ENCODE measurements at places on chromosomes 1 and 21.

DNA sequence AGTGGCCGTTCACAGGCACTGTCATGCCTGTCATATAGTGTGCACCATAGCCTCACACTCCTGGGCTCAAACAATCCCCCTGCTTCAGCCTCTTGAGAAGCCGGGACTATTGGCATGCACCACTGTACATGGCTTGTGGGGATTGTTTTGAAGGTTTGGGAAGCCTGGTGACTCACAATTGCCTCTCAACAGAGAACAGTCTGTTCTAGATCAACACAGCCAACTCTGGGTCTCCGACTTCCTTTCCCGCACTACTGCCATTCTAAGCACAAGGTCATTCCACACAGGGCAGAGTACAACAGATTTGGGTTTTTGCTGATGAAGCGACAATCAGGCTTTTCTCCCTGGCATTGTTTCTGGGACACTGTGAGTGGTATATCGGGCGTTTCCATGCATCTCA is 15.5 kb upstream of the AHCTF1 start:
- DNase-seq = no peak

GRCh38 chr1:174976436-174977108 is 23.2 kb upstream of the CACYBP start:
- DNase-seq = no peak

- no peak for DNase-seq
These were observed 6.2 kb upstream of the SLAMF1 start for GRCh38 chr1:160652924-160653619.

- DNase-seq = no peak
These were observed 3.2 kb upstream of the MIB2 start for GRCh38 chr1:1612104-1612400.

GRCh38 chr1:16442941-16443340 is 2.4 kb downstream of the NECAP2 start:
- no peak for DNase-seq

GRCh38 chr1:223639331-223639749 is 26.2 kb downstream of the CAPN8 start:
- DNase-seq = no peak

DNA sequence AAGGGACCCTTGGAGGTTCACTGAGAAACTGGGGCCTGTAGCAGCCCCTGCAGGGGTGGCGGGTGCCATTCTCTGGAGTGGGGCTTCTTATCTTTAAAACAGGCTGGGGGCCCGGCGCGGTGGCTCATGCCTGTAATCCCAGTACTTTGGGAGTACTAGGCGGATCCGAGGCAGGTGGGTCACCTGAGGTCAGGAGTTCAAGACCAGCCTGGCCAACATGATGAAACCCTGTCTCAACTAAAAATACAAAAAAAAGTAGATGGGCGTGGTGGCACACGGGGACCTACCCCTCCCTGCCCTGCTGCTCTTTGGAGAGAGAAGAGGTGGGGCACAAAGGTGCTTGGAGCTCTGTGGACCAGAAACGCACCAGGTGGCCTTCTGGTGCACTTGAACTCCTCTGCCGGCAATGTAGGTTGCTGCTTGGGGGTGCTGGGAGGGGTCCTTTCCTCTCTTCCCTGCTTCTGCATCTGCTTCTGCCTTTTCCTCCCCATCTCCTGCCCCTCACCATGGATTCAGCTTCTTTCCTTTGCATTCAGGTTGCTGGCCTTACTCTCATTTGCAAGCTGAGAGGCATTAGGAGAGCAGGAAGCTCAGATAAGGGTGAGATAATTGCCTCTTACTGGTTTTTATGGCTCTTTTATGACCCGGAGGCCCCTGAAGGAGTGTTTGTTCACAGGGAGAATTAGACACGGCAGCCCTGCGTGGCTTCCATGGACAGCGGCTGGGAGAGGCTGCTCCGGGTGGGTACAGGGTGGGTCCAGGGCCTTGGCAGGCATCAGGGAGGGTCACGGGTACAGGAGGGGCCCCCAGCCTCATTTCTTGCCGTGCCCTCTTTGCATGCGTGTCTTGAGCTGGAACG is 57.4 kb downstream of the ARHGEF10L start:
- DNase-seq = no peak

DNA sequence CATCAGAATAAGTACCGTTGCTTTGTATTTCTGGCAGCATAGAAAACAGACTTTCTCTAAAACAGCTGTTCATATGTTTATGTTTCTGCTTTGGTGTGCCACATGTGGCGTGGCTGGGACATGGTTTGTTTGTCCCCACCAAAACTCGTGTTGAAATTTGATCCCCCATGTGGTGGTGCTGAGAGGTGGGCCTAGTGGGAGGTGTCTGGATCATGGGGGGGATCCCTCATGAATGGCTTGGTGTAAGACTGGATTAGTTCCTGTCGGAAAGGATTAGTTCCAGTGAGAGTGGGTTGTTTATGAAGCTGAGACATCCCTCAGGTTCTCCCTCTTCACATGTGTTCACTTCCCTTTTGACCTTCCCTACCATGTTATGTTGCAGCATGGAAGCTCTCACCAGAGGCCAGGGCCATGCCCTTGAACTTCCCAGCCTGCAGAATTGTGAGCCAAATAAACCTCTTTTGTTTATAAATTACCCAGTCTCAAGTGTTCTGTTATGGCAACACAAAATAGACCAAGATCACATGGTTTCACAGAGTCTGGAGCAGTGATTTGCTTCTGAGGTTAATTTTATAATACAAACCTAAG is 17.9 kb upstream of the H3-3A start:
- no peak for DNase-seq

DNA sequence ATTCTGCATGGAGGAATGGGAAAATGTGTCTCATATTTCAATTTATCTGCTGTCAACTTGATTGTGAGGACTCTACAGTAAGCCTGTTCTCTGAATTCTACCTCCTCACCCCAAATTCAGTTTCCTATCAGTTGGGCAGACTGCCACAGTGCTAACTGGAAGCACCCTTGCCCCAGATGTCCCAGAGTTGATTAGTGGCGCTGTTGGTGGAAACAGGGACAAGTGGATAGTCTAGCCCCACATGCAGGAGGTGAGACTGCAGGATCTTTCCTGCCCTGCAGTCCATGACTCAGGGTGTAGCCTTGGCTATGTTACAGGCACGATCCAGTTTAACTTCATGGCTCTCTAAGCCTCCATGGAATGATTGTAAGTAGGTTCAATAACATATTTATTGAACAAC is 22.1 kb downstream of the ADAM30 start:
- no peak for DNase-seq

GRCh38 chr1:24948079-24948827 is 18.2 kb upstream of the RUNX3 start:
- peak; percentile 46 for DNase-seq

GRCh38 chr1:170321113-170321512 is 175.4 kb downstream of the NTMT2 start:
- no peak for DNase-seq

DNA sequence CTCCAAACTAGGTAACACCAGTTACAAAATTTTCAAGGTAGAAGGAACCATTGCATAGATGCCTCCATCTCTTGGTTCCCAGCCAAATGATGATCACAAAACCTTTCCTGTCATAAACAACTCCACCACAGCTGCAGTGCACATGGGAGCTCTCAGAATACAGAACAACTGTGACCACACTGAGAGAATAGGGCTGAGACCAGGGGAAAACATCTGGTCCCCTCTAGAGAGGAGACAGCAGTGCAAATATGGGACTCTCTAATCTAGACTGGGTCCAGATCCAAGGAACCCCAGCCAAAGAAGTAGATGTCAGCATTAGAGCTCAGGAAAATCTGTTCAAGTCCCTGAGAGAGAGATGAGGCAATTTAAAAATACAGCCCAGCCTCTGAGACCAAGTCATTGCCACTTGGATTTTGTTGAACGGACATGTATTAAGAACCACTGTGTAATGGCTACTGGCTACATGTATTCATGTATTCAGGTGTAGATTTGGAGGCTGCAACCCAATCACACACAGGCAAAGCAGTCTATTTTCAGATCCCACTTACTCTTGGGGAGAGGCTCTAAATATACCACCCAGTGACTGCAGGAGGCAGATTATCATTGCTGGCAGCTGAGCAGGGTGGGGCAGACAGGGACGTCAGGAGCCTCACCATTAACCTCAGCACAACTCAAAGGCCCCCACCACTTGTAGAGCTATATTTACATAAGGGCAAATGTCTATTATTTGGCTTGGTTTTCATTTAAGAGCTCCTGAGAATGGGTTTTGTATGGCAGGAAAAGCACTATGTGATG is 7.6 kb upstream of the RXRG start:
- DNase-seq = no peak

Measured in thymus (tissue), 14 donors.